ENCODE measurements at places on chromosomes 2 and 18.

GRCh38 chr18:57559314-57559713 is 27.2 kb downstream of the FECH start:
- peak; percentile 21 for DNase-seq

GRCh38 chr2:229713371-229714079 is 830 bp downstream of the DNER start:
- DNase-seq, result no peak

- no peak for DNase-seq
These were observed 21.6 kb downstream of the KCNG2 start for GRCh38 chr18:79819064-79819967.

DNA sequence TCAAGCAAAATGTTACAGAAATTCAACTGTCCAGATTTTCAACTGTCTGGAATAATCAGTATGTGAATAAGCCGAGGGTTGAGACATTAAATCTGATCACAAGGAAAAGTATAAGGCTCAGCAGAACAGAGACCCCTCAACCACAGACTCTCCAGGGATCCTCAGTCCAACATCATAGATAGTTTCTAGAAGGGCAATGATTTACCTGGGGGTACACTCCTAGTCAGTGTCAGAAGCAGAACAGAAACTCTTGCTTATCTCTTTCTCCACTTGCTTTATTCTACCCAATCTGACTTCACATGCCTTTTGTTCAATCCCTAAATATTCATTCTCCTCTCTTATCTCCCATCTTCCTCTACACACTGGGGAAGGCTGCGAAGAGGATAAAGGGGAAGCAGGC is 36.4 kb downstream of the ICOS start:
- no peak for DNase-seq

GRCh38 chr2:58054264-58054663 is 7.7 kb downstream of the VRK2 start:
- DNase-seq, result no peak

DNA sequence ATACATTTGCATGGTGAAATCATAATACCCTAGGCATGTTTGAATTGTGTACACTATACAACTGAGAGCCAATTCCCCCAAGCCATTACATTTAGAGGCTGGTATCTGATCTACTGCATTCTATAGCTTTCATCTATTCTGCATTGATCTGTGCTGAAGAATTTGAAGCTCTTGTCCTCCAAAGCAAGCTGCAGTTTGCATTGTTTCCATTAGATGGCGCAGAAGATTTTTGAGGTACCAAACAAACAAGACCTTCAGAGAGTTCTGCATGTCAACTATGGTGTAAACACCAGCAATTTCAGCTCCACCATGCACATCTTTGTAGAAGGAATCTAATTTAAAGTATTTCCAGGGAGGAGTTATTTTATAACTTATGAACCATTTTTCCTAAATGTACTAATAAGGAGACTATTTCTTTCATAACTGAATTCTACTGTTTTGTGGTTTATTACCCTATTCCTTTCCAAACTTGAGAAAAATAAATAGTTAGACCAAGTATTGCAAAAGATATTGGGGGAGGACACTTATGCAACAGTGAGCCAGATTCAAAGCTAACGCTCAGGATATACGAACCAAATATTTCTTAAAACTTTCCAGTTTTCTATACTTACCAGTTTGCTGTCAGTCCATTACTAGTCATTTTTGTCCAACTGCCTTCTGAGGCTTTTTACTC is 761.8 kb upstream of the ACVR2A start:
- peak; percentile 21 for DNase-seq

- DNase-seq, result no peak
These were observed 51.7 kb upstream of the ACVR2A start for GRCh38 chr2:147792966-147793617.

DNA sequence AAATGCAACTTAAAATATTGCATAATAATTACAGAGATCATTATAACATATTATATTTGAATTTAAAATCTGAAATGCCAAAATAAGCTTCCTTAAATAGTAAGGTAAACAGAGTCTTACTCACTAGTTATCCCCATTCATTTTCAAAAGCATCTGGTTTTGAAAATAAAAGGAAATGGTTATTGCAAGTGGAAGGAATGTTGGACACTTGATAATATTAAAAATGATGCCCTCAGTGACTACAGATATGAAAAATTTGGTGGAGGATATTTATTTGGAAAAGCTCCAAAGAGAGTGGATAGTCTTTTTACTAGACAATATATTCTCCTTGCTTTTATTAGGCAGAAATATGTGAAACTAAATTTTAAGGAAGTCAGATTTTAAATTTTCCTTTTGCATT is 39.7 kb downstream of the CDH19 start:
- DNase-seq, result no peak

- no peak for DNase-seq
These were observed 505.5 kb downstream of the LRRTM4 start for GRCh38 chr2:77016443-77017354.

DNA sequence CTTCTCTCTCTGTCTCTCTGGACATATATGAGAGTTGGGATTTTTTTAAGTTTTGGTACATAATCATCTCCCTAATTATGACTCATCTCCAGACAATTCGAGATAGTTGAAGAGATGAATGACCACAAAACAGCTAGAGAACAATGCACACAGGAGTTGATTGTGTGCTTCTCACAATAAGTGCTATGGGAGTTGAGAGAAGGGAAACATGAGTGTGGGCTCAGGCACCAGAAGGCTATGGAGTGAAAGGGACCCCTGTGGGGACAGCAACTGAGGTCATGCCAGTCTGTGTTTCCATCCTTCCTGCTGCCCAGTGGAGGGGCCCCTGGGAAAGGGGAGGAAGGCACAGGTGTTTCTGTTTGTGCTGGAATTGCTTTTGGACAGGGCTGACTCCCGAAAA is 6.5 kb upstream of the YWHAQ start:
- no peak for DNase-seq

DNA sequence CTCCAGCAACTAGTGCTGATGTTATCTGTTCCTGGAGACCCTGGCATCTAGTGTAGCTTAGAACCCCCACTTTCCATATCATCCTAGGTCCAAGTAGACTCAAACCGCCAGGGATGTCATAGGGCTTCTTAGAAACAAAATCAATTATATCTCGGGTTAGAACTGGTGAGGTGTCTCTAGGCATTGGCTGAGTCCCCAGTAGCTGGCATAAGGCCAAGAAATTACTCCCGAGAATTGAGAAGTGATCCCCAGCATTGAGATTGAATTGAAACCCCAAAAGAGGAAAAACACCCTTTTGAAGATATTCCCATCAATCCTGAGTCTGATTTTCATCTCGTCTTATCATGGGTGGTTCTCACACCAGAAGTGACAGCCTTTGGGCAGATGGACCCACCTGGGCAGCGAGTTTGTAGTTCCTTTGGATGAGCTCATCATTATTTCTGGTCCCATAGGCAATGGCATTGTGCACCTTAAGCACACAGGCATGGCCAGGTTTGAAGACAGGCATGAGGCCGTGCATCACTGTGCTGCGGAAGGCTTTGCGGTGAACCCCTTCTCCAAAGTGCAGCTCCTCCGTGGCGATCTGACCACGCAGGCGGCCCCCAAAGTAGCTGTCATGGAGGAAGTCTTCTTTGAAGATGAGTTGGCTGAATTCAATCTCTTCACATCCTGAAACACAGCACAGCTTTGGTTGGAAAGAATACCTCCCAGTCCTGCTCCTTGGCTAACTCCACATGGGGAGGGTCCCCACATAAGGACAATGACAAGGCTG is 112.2 kb downstream of the ALPK2 start:
- DNase-seq, result no peak

- no peak for DNase-seq
These were observed 16.2 kb upstream of the ESPNL start for GRCh38 chr2:238083919-238084318.

DNA sequence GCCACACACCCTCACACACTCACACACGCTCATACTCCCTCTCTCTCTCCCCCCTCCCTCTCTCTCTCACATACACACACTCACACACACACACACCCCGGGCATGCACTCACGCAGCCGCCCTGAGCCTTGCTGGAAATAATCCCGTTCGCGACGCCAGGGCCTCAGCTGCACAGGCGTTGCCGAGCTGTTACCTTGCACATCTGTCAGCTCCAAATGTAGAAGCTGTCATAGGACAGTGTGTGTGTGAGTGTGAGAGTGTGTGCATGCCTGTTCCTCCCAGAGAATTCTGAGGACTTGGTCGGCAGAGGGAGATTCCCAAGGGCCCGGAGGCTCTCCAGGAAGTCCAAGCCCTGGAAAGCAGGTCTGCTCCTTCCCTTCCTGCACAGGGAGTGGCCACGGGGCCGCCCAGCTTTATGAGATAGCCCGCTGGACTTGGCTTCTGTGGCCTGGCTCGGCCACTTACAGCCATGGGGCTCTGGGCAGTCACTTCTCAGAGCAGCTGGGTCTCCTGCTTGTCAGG is 8.6 kb downstream of the SPR start:
- peak; percentile 78 for DNase-seq
